CD4-positive, alpha-beta T cell treated with Interferon gamma for 1 hour (primary cell): ENCODE measurements at places on chromosomes 2 and 18.

- DNase-seq = no peak
These were observed 308.2 kb downstream of the EN1 start for GRCh38 chr2:118539290-118539689.

DNA sequence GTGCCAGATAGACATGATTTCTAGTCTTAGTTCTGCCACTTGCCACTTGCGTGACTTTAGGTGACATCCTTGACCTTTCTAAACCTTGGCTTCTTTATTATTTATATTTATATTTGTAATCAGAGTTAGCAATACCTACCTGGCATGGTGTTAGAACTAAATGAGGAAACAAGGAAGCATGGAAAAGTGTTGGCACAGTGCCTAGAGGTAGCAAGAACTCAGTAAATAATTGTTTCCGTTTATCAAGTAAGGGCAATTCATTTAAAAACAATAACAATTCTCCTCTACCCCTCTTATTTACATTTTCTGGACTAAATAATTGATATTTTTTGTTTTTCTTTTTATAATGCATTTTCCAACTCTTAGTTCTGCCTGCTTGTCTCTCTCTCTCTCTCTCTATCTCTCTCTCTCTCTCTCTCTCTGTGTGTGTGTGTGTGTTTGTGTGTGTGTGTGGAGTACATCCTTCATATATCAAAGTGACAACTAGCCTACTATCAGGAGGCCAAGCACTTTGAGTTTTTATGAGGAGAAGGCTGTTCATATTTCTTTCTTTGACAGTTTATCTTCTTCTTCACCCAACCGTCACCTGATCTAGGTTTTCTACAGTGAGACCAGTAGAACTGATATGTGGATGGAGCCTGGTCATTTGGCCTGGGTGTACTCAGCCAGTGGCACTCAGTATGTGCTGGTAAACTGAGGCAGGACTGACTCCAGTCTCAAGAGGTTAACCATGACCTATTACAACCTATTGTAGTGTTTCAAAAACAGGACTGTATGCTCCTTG is 134.5 kb downstream of the LRRTM1 start:
- DNase-seq = no peak

- DNase-seq = no peak
These were observed 49.0 kb upstream of the DSG1 start for GRCh38 chr18:31268985-31269406.

- no peak for DNase-seq
These were observed 1594.6 kb upstream of the SLC39A10 start for GRCh38 chr2:194062401-194062800.

DNA sequence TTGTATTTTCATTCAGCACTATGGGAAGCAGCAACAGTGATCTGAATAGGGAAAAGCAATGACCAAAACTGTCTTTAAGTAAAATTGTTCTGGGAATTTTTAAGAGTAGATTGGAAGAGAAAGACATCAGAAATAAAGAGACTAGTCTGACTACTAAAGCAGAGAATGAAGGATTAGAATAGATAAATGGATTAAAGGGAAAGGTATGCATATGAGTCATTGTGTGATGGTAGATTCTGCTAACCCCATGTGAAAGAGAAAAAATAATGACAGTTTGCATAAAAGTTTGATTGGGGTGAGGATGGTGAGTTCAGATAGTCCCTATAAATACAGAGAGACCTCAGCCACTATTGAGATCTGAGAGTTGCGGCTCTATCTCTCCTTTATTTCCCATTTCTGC is 139.6 kb upstream of the DCC start:
- no peak for DNase-seq

DNA sequence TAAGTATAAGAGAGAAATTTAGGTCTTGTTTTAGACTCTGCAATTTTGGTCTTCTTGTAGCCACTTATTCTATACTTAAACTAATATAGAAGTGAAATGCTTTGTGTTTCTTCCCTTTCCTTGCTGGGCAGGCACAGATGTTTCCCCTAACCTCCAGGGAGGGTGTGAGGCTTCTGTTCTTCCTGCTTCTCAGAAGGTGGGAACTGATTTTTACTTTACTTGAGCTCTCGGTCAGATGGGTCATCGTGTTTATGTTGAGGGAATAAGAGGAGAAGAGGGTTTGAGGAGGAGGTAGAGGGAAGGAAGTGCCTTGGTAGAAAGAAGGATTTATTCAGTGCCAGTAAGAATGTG is 92.5 kb upstream of the CXCR4 start:
- no peak for DNase-seq

DNA sequence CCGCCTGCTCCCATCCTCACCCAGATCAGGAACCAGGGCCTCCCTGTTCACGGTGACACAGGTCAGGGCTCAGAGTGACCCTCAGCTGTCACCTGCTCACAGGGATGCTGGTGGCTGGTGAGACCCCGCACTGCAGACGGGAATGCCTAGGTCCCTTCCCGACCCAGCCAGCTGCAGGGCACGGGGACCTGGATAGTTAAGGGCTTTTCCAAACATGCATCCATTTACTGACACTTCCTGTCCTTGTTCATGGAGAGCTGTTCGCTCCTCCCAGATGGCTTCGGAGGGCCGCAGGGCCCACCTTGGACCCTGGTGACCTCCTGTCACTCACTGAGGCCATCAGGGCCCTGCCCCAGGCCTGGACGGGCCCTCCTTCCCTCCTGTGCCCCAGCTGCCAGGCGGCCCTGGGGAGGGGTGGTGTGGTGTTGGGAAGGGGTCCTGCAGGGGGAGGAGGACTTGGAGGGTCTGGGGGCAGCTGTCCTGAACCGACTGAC is 31.7 kb downstream of the GPC1 start:
- no peak for DNase-seq

GRCh38 chr18:59961070-59961469 is 61.3 kb downstream of the PMAIP1 start:
- peak; percentile 29 for DNase-seq

- DNase-seq = no peak
These were observed 37.7 kb downstream of the NETO1 start for GRCh38 chr18:72830109-72830508.

- no peak for DNase-seq
These were observed 3.5 kb upstream of the CYS1 start for GRCh38 chr2:10083692-10084211.

DNA sequence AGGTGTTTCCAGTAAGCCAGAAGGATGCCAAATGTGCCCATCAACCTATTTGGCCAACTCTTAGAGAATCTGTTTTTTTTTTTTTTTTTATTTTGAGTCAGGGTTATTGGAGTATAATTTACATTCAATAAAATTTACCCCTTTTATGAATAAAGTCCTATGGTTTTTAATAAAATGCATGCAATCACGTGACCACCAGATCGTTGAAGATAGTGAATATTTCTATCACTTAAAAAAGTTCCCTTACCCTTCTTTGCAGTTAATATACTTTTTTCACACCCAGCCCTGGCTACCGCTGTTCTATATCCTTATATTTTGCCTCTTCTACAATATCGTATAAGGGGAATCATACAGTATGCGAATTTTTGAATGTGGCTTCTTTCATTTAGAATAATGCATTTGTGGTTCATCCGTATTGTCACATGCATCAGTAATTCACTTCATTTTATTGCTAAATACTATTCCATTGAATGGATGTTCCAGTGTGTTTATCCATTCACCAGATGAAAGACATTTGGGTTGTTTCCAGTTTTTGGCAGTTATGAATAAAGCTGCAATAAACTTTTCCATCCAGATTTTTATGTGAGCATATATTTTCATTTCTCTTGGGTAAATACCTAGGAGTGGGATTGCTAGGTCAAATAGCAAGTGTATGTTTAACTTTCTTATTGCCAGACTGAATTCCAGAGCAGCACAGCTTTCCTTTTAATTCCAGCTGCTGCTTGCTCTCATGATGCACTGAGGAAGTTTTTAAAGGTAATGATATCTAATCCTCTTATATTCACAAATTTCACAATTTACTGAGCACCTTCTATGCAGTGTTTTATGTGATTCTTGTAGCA is 156.3 kb upstream of the NT5C1B start:
- no peak for DNase-seq

GRCh38 chr2:118124288-118124891 is 36.1 kb downstream of the INSIG2 start:
- DNase-seq = no peak

GRCh38 chr2:12176623-12177454 is 430.4 kb downstream of the LPIN1 start:
- peak; percentile 51 for DNase-seq

DNA sequence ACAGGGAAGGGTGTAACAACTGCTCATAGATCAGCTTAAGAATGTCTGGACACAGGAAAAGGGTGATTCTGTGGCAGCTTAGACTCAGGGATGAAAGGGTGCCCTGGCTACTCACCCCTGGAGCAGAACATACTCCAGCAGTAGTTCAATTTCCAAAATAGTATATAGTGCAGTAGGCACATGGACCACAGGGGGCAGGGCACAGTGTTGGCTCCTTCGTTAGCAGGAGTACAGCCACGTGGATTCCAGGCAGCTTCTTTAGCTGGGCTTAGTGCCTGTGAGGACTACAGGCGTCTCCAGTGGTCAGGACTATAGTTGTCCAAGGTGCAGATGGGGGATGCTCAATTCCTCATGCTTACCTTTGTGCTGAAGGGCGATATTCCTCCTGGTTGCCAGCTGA is 277.5 kb upstream of the DDX18 start:
- DNase-seq = no peak

DNA sequence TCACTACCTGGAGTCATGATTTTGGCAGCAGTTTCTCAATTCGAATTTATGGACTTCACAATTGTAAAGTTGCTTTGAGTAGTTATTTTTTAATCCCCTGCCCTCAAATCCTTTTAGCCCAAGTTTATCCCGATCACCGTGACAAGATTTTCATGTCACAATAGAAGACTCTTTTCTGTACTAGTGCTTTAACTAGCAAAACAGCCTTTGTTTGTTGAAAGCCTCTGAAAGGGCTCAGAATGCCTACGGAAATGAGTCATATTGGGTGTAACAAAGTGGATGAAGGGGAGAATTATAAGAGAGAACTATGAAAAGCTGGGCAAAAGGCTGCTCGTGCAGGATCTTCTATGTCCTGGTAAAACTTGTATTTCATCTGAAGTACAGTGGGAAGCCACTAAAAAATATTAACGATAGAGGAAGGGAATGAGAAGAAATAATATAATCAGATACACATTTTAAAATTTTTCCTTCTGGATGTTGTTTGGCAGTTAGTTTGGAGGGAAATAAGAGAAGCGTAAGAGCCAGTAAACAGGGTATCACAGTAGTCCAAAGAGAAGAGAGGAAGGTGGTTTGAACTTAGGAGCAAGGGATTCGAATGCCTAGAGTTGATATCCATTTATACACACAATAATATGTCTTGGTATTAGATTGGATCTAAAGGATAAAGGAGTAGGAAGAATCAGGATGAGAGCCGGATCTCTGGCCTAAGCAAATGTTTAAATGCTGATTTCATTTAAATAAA is 114.9 kb downstream of the GALNT13 start:
- no peak for DNase-seq

- DNase-seq = no peak
These were observed 25.1 kb upstream of the ARHGAP25 start for GRCh38 chr2:68709421-68709911.

GRCh38 chr18:48545757-48546321 is 7.0 kb downstream of the CTIF start:
- DNase-seq = no peak
